ENCODE measurements at places on chromosomes 6 and 20.

DNA sequence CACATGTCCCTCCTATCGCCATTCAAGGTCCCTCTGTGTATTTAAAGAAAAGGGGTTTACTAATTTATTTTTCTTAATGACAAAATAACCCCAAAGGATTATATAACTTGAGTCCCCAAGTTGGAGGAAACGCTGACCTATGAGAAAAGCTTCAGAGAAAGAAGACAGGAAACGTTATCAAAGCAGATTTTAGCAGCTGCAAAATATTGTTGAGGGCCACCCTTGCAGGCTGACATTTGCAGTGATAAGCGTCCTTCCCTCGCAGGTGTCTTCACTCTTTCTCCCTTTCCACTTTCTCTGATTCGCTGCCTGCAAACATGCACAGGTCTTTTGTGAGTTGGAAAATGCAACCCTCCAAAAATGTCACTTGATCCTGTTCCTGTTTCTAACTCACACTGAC, 103.2 kb upstream of the RIPOR2 start:
- DNase-seq: no peak

DNA sequence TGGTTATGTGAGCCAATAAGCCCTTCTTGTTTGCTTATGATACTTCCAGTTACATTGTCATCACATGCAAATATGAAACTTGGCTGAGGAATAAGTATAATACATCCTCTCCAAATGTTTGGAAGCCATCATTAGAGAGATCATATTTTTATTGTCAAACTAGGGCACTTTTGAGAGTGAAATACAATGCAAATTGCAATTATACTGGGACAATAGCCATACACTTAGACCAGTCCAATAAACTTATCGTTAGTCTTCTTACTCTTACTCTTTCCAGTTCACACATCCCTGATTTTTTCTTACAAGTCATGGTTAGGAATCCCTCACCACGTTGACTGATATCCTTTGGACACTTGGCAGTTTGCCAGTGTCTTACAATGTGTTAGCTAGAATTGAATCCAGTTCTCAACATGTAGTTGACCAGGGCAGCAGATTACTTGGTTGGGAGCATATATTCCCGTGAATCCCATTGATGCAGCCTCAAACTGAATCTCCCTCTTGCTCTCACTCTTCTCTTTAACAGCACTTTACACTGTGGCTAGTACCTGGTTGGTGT, 519.7 kb upstream of the ID4 start:
- DNase-seq: no peak

DNA sequence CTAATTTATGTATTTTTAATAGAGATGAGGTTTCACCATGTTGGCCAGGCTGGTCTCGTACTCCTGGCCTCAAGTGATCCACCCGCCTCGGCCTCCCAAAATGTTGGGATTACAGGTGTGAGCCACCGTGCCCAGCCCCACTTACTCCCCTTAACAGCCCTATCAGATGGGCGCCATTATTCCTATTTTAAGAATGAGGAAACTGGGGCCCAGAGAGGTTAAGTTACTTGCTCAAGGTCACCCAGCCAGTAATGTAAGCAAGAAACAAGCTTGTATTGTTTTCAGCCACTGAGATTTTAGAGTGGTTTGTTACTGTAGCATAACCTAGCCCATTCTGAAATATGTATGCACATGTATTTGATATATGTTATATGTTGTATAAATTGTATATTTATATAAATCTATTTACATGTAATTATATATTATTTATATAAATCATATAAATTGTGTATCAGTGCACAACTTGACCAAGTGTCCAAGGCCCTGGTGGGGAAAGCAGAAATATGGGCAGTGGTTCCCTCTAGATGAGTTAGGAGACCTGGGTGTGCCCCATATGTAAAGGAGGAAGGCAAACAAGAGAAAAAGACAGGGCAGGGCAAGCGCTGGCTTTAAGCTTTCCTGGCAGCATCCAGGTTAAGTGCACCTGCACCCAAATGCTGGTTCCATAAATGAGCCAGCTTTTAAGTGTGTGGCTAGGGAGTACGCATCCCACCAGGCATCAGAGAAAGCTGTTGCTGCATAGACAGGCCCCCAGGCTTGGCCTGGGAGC, 1.2 kb upstream of the GUCA1A start:
- DNase-seq: no peak

GRCh38 chr6:55320696-55321086, 6.6 kb upstream of the GFRAL start:
- no peak for DNase-seq

DNA sequence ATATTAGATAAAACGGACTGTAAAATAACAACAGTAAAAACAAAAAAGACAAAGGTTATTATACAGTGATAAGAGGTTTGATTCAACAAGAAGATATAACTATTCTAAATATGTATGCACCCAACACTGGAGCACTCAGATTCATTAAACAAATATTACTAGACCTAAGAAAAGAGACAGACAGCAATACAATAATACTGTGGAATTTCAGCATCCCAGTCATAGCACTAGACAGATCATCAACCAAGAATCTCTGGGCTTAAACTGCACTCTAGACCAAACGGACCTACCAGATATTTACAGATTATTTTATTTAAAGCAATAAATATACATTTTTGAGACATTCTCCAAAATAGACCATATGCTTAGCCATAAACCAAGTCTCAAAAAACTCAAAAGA, 263.8 kb downstream of the C6orf118 start:
- DNase-seq: no peak

DNA sequence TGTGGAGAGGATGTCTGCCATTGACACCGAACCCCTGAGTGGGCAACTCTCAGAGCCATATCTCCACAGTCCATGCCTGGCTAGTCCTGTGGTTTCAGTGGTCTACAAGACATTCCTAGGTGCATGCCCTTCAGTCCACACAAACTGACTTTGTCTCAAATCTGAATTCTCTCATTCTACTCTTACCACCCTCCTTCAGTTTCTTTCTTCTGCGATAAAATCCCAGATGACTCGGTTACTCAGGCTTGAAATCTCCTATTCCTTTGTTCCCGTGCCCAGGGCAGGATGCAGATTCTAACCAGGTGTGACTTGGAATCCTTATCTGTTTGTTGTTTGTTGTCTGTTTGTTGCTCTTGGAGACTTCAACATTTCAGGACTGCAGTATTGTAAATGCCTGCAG, 9.3 kb downstream of the CDS2 start:
- DNase-seq: no peak

DNA sequence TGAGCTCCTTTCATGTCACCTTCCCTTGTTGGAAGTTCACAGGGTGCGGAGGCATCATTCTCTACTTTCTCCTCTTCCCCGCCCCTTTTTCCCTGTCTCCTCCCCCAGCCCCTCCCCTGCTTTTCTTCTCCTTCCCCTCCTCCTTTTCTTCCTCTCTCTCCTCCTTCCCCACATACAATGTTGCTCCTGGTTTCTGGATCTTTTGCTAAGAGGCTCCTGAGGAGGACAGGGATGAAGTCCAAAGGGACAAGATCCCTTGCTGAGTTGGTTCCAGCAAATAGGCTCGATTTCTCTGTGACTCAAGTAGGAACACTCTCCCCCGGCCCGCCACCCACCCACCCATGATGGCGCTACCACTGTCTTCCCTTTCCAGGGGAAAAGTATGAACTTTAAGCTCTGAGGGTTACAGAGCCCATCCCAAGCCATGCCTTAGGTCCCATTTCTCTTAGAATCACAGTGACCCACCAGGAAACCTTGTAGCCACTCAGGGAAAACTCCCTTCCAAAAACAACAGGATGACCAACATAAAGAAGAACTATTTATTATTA, 852 bp upstream of the TFEB start:
- DNase-seq: no peak

DNA sequence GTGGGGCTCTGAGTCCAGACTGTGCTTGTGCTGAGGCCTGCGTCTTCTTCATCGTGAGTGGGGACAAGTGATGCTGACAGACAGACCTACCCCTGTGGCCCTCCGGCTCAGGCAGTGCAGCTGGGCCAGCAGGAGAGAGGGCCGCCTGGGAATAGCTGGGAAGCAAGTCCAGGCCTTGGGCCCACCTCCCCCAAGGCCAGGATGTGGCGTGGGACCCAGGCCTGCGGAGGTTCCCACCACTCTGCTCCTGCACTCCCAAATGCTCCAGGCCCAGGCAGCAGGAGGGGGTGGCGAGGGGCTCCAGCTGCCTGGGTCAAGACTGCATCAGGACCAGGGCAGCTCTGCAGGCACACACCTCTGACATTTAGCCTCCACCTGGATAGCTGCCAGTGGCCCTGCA, 38.3 kb downstream of the DAAM2 start:
- DNase-seq: no peak

DNA sequence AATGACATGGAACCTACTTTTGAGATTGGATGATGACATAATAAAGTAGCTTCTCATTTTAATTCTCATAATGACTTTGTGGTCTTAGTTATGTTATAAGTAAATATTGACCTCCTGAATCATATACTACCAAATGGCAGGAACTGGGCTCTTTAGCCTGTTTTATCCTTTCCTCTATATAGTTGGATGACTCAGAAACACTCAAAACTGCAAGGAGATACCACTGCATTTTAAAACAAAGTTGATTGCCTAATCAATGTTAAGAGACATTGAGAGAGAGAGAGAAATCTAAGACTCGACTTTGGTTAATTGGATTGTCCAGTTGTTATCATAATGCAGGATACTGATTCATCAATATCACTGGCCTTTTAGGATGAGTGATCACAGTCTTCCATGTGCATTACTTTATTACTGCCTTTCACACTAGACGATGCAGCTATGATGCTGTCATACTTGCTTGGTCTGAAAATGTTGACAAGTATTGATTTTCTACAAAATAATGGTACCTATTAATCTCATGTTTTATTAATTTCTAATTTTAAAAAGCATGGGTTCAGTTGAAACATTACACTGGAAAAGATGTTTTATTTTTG, 320.0 kb downstream of the NKAIN2 start:
- DNase-seq: no peak

DNA sequence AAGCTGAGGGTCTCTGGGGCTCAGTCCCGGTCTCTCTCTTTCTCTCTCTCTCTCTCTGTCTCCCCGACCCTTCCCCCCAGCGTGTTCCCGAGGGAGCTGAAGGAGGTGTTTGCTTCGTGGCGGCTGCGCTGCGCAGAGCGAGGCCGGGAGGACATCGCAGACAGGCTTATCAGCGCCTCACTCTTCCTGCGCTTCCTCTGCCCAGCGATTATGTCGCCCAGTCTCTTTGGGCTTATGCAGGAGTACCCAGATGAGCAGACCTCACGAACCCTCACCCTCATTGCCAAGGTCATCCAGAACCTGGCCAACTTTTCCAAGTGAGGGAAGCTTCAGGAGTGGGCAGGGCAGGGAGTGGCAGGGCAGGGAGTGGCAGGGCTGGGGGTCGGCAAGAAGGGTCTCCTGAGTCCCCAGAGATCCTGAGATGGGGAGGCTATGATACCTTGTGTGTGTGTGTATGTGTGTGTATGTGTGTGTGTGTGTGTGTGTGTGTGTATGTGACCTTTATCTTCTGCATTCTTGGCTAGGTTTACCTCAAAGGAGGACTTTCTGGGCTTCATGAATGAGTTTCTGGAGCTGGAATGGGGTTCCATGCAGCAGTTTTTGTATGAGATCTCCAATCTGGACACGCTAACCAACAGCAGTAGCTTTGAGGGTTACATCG, 13.6 kb upstream of the ZBTB9 start:
- DNase-seq: no peak
